ENCODE measurements at places on chromosomes 12 and 14.

- no peak for DNase-seq
Measured at GRCh38 chr12:6769666-6770065, 2.7 kb upstream of the LAG3 start.

DNA sequence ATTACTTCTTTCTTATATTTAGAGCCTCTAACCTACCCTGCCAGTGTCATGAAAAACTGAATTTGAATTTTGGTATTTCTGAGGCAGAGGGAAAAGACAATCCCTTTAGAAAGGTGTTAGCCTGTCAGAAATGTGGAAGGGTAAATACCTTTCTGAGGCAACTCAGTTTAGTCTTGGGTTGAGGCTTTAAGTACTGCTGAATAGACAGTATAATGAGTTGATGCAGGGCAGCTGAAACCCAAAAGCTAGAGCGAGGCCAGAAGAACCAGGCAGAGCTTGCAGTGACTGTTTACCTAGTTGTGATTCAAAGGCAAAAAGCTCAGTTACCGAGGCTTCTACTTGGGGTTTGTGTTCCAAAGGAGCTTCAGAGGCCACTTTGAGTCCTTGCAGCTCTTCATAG, 18.7 kb downstream of the ZC2HC1C start:
- no peak for DNase-seq

DNA sequence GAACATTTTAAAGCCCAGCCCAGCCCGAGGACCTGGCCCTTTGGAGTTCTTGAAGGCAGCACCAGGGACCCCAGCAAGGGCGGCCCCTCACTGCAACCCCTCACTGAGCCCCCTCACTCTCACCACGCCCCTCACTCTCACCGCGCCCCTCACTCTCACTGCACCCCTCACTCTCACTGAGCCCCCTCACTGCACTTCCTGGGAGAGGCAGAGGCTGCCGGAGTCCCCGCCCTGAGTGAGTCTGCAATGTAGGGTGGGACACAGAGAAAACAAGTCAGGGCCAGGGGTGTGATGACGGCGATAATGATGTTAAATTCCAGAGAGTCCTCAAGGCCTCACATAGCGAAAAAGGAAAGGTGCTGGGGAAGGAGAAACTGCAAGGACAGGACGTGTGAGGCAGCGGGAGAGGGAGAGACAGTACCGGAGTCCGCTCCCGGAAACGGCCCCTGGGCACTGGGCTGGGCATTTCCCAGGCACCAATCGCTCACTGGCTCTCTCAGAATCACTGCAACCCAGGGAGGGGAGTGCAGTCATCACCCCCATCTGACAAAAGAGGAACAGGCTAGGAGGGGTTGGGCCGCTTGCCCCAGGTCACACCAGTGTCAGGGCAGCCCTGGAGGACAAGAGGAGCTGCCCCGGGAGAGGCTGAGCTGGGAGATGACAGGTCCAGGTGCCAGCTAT, 24.9 kb downstream of the CCDC88C start:
- no peak for DNase-seq

DNA sequence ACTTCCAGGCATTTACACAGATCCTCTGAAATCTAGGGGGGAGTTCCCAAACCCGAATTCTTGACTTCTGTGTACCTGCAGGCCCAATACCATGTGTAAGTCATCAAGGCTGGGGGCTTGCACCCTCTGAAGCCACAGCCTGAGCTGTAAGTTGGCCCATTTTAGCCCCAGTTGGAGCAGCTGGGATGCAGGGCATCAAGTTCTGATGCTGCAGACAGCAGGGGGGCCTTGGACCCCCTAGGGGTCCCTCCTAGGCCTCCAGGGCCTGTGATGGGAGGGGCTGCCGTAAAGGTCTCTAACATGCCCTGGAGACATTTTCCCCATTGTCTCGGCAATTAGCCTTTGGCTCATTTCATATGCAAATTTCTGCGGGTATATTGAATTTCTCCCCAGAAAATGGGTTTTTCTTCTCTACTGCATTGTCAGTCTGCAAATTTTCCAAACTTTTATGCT, 59.5 kb downstream of the LRIG3 start:
- DNase-seq, result no peak

- no peak for DNase-seq
Measured at GRCh38 chr12:119869720-119870119, 7.4 kb downstream of the CIT start.

DNA sequence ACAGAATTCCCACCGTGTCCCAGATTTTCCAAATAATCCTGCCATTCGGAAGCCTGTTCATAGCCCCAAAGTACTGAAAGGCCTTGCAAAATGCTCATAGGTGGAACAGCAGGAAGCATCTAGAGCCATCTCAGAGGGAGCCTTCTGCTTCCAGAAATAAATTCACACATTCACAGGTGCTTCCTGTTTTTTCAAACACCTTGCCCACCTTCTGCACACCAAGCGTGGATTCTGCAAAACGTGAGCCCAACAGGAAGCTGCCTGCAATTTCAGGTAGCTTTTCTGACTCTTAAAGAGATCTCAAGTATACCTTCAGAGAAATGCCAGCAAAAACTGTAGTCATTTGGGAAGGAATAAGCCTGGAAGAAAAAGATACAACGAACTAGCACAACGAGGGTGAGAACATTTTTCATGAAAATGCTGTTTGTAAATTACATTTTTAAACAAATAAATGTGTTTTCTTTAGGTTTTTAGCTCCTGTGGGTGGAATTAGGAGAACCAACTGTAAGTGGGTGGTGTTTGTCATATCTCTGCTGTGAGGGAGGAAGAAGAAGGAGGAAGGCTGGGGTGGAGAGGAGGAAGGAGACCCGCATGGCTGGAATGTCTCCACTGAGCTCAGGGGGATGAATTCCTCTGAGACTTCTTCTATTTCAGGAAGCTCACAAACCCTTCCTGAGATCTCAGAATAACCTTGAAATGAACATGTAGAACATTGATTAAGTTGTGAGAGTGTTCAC, at the start of gene IFNG-AS1:
TSS of gene IFNG-AS1 (plus strand) at position 264 of the 737 bp plus-strand sequence.
- DNase-seq, result no peak

GRCh38 chr14:51922624-51923023, 62.2 kb downstream of the GNG2 start:
- no peak for DNase-seq

- DNase-seq, result no peak
Measured at GRCh38 chr12:28027328-28027727, 54.8 kb upstream of the PTHLH start.
